ENCODE measurements at places on chromosomes 12 and 14. TPM values are rescaled to one million over a fixed set of nuclear protein-coding genes. Genes with fewer than 3 reads are reported as not detected.

The PHETA1 gene
- 8.3 TPM for total RNA-seq

The RNASE4 gene
- 24.2 TPM for total RNA-seq

DNA sequence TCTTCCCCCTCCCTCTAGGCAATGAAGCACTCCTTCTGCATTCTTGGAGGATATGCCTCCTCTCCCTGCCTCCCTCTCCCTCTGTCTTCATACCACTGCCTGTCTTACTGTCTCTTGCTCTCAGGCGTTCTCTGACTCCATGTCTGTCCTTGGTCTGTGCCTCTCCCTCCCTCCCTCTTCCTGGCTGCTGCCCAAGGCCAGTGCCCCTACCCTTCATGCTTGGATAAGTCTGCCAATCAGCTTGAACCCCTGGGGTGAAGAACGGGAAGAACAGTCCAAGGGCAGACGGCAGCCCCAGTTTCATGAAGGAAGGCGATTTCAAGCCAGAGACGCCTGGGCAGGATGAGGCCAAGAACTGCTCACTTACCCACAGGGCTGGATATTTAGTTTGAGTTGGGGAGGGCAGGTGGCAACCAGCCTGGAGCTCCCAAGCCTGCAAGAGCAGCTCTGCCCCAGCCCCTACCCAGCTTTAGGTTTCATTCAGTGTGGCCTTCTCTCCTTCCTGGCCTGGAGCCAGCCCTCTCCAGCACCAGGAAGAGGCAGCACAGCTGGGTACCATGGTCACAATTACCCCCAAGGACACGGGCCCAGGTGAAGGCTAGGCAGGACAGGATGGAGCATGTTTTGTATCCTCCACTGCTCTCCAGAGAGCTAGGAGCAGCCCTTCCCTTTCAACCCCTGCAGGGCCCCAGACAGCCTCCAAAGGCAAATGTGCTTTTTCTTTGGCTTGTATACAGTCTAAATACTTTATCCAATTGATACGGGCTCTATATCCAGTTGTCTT is 35.8 kb upstream of the LTBP2 start:
- no peaks in the 10 kb centered on the region for H3K36me3 ChIP-seq
- H3K4me3 ChIP-seq: no peak overlapping the region
- H3K27me3 ChIP-seq: no peaks in the 10 kb centered on the region
- peaks cover 26% of the 10 kb centered on the region for H3K4me1 ChIP-seq
- DNase-seq: no peak
- no peak overlapping the region for H3K27ac ChIP-seq

- no peak for DNase-seq
- H3K4me1 ChIP-seq: no peaks in the 10 kb centered on the region
- H3K27me3 ChIP-seq: no peaks in the 10 kb centered on the region
- H3K4me3 ChIP-seq: no peak overlapping the region
Observed at GRCh38 chr12:11130999-11131398, 3.4 kb downstream of the TAS2R30 start.

DNA sequence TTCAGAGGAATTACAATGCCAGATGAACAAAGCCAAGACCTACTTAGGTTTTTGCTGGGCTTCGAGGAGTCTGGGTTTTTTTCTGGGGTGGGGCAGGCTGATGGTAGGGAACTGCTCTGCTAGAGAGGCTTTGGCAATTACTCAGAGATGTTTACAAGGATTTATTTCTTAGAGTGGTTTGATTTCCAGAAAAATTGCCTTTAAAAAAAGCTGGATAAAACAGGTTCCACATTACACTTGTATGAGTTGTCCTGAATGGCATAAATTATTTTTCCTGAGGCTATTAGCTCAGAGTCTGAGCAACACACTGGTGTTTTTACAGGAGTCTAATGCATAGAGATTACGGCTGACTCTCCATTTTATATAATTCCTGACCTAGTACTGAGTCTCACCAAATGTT is 118.5 kb upstream of the FRMD6 start:
- H3K4me1 ChIP-seq: peaks cover 24% of the 10 kb centered on the region
- H3K27me3 ChIP-seq: no peaks in the 10 kb centered on the region
- H3K4me3 ChIP-seq: no peak overlapping the region
- no peaks in the 10 kb centered on the region for H3K36me3 ChIP-seq
- DNase-seq: no peak
